T-cell (primary cell): ENCODE measurements at places on chromosomes 6 and 20. TPM values are rescaled to one million over a fixed set of nuclear protein-coding genes. Genes with fewer than 3 reads are reported as not detected.

GRCh38 chr6:139336488-139336887, 38.0 kb downstream of the CITED2 start:
- H3K27ac ChIP-seq = no peak overlapping the region
- H3K36me3 ChIP-seq = no peaks in the 10 kb centered on the region
- H3K4me1 ChIP-seq = no peaks in the 10 kb centered on the region
- no peaks in the 10 kb centered on the region for H3K27me3 ChIP-seq
- no peak overlapping the region for H3K4me3 ChIP-seq
- DNase-seq = no peak

GRCh38 chr6:161641175-161641574, 367.3 kb upstream of the AGPAT4 start:
- no peaks in the 10 kb centered on the region for H3K27me3 ChIP-seq
- H3K4me3 ChIP-seq = no peak overlapping the region
- H3K4me1 ChIP-seq = no peaks in the 10 kb centered on the region
- DNase-seq = no peak
- H3K36me3 ChIP-seq = no peaks in the 10 kb centered on the region

The PPIL6 gene
- 0.07 TPM for total RNA-seq

DNA sequence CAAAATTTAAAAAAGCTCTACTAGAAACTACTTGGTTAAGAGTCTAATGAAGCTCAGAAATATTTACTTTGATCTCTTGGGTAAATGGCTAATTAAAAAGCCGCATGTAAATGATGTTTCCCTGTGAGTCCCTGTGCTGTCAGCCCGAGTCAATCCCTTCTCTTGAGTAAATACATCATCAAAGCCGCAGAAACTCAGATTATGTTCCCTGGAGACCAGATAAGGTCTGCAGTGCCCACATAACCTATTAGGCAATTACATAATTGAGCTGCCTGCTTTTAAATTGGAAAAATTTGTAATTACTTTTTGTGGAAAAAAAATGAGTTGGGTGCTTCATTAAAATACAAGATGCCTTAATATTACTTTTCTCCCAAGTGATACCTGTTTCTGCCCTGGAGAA, 83.1 kb downstream of the KIZ start:
- H3K4me3 ChIP-seq = no peak overlapping the region
- no peaks in the 10 kb centered on the region for H3K27me3 ChIP-seq
- H3K27ac ChIP-seq = no peak overlapping the region
- H3K4me1 ChIP-seq = no peaks in the 10 kb centered on the region
- DNase-seq = no peak

GRCh38 chr6:121347484-121347883, 13.2 kb upstream of the TBC1D32 start:
- DNase-seq = no peak
- H3K4me1 ChIP-seq = no peaks in the 10 kb centered on the region
- H3K36me3 ChIP-seq = no peaks in the 10 kb centered on the region
- H3K27me3 ChIP-seq = no peaks in the 10 kb centered on the region
- no peak overlapping the region for H3K27ac ChIP-seq

The CST2 gene
- total RNA-seq = not detected

The PSORS1C2 gene
- not detected for total RNA-seq

The MUC21 gene
- total RNA-seq = not detected

The FAM209B gene
- 2.9 TPM for total RNA-seq

DNA sequence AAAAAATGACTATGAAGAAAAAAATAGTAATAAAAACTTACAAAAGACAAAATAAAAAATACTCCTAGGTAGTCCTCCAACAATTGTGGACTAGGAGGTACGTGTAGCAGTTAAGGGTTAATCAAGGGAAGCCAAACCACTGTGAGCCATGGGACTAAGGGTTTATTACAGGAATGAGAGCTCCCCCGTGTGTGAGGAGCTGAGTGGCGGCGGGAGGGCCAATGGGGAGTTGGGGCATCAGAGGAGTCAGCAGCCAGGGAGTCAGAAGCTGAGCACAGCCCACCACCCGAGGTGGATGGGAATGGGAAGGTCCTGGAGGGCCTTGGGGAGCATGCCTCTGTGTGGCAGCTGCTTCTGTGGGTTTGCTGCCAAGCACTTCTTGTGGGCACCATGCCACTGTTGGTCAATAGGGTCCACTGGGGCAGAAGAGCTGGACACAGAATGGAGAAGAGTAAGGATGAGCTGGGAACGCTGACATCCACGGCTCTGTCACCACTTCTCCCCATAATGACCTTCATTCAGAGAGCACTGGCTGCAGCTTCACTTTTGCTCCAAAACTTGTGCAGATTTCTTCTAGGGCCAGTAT, 373.3 kb downstream of the CDKAL1 start:
- no peak for DNase-seq
- H3K27me3 ChIP-seq = no peaks in the 10 kb centered on the region
- H3K27ac ChIP-seq = no peak overlapping the region
- no peaks in the 10 kb centered on the region for H3K4me1 ChIP-seq

- no peaks in the 10 kb centered on the region for H3K4me1 ChIP-seq
- H3K4me3 ChIP-seq = no peak overlapping the region
- DNase-seq = no peak
- no peak overlapping the region for H3K27ac ChIP-seq
- no peaks in the 10 kb centered on the region for H3K27me3 ChIP-seq
Observed at GRCh38 chr20:11128220-11128718, 454.5 kb upstream of the JAG1 start.

The TRIM15 gene
- total RNA-seq = not detected

DNA sequence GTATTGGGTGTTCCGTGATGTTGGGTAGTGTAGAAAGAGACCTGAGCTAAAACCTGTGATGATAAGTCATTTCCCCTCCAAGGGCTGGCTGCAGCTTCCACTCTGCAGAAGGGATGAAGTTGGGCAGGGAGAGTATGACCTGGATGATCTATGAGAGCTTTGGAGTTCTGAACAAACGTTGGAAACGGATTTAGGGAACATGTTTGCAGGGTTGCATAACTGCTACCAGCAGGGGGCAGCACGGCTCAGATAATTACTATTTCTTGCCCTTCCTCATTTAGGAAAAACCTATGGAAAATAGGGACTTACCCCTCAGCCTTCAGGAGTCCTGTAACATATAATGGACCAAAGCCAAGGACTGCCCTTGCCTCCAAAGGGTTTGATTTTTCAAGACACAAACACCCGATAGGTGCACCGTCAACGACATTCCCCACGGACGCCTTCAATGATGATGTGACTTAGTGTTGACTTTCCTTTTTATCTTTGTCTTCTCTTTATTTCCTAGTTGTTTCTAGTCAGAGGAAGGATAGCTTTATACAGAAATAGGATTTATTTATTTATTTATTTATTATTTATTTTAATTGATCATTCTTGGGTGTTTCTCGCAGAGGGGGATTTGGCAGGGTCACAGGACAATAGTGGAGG, 164.9 kb upstream of the SASH1 start:
- no peaks in the 10 kb centered on the region for H3K36me3 ChIP-seq
- H3K27ac ChIP-seq = no peak overlapping the region
- H3K4me1 ChIP-seq = no peaks in the 10 kb centered on the region
- no peak overlapping the region for H3K4me3 ChIP-seq
- no peaks in the 10 kb centered on the region for H3K27me3 ChIP-seq

The TULP4 gene
- total RNA-seq = 84.9 TPM

- no peaks in the 10 kb centered on the region for H3K4me1 ChIP-seq
- H3K27me3 ChIP-seq = peaks cover 2% of the 10 kb centered on the region
Observed at GRCh38 chr20:16672299-16672698, 57.5 kb upstream of the SNRPB2 start.

- H3K36me3 ChIP-seq = no peaks in the 10 kb centered on the region
- no peak overlapping the region for H3K27ac ChIP-seq
- no peak overlapping the region for H3K4me3 ChIP-seq
Observed at GRCh38 chr6:152086223-152086873, 278.9 kb downstream of the ESR1 start.

GRCh38 chr6:159033160-159034049, 11.4 kb downstream of the TAGAP start:
- peak overlapping the region; percentile 13 for H3K27ac ChIP-seq
- no peak overlapping the region for H3K4me3 ChIP-seq

DNA sequence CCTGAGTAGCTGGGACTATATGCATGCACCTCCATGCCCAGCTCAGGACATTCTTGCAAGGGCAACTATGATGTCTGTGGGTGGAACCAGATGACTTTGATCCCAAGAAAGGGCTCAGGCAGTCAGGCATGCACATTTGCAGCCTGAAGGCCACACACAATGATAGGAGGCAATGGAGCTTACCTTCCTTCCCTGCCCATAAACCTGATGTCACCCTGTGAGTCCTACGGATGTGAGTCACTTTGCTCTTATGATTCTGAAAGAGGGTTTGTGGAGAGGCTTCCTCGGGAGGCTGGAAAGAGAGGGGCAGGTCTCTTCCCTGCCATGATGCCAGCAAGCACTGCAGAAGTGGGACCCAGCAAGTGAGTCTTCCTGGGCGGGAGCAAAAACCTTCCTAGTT, 202.4 kb downstream of the LY86 start:
- no peaks in the 10 kb centered on the region for H3K36me3 ChIP-seq
- H3K27me3 ChIP-seq = no peaks in the 10 kb centered on the region
- H3K4me1 ChIP-seq = peaks cover 11% of the 10 kb centered on the region
- no peak for DNase-seq
- H3K27ac ChIP-seq = no peak overlapping the region

DNA sequence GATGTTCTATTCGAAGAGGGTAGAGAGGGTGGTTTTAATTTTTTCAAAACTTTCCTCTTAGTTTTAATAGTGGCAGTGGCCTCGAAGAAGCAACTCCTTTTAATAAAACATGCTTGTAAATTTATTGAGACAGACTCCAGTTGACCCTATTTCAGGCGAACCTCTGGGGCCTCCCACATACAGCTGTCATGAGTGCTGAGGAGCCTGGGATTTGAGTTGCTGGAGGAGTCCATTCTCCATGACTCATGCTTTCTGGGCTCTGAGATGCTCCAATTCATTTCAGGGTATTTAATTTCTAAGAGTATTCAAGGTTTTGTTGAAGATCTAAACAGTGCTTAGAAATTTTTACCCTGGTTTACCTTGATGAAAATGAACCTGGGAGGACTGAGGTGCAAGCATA, 580.4 kb downstream of the CBLN4 start:
- DNase-seq = no peak
- no peaks in the 10 kb centered on the region for H3K27me3 ChIP-seq
- H3K4me3 ChIP-seq = no peak overlapping the region
- H3K27ac ChIP-seq = no peak overlapping the region

The TINAG gene
- not detected for total RNA-seq

The IYD gene
- total RNA-seq = not detected

The EPHA7 gene
- 0.06 TPM for total RNA-seq

DNA sequence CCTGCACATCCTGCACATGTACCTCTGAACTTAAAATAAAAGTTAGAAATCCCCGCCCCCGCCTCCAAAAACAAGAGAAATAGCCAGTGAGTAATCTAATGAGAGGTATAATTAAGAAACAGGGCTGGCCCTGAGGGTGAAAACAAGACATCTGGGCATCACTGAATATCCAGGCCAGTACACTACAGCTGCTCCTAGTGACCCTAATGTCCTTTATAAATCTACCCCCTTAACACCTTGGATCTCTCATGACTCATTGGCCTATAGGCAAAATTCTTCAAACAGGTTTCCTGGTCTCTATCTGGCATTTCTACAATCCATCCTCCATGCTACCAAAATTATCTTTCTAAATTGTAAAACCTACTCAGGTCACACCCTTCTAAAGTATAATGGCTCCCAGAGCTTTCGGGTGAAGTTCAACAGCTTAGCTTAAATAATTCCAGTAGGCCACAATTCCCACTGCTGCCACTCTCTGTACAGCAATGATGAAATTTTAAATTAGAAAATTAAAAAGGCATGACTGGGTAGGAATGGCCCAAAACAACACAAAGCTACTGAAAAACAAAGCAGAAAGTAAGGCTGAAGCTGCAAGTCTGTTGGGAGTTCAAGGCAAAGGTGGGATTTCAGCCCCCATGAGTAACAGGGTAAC, 260.9 kb downstream of the GMDS start:
- H3K36me3 ChIP-seq = no peaks in the 10 kb centered on the region
- no peaks in the 10 kb centered on the region for H3K4me1 ChIP-seq

- no peaks in the 10 kb centered on the region for H3K36me3 ChIP-seq
- peaks cover 6% of the 10 kb centered on the region for H3K27me3 ChIP-seq
- no peak overlapping the region for H3K4me3 ChIP-seq
- DNase-seq = no peak
- no peak overlapping the region for H3K27ac ChIP-seq
Observed at GRCh38 chr20:37349517-37350491, 3.9 kb downstream of the SRC start.

The SLC22A3 gene
- total RNA-seq = not detected

- H3K27ac ChIP-seq = no peak overlapping the region
- peaks cover 29% of the 10 kb centered on the region for H3K4me1 ChIP-seq
- peaks cover 3% of the 10 kb centered on the region for H3K27me3 ChIP-seq
- no peak for DNase-seq
Observed at GRCh38 chr6:134537146-134537555, 219.2 kb upstream of the SGK1 start.

The HNF4A gene
- not detected for total RNA-seq

The HLA-DMA gene
- total RNA-seq = 27.5 TPM

DNA sequence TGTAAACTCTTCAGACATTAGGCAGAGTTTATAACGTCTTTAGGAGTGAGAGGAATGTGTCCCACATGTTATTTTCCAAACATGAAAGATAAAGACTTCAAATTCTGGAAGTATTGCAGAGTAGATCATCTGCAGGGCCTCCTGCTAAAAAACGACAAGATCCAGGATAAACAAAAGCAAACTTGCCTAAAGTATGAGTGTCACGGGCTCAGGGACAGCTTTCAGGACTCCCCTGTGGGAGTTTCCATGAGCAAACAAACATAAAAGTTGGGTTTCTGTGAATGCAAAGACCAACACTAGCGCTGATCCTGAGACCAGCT, 76.9 kb downstream of the TXNDC5 start:
- no peaks in the 10 kb centered on the region for H3K4me1 ChIP-seq
- H3K4me3 ChIP-seq = no peak overlapping the region
- no peak for DNase-seq
- no peak overlapping the region for H3K27ac ChIP-seq
- no peaks in the 10 kb centered on the region for H3K27me3 ChIP-seq

DNA sequence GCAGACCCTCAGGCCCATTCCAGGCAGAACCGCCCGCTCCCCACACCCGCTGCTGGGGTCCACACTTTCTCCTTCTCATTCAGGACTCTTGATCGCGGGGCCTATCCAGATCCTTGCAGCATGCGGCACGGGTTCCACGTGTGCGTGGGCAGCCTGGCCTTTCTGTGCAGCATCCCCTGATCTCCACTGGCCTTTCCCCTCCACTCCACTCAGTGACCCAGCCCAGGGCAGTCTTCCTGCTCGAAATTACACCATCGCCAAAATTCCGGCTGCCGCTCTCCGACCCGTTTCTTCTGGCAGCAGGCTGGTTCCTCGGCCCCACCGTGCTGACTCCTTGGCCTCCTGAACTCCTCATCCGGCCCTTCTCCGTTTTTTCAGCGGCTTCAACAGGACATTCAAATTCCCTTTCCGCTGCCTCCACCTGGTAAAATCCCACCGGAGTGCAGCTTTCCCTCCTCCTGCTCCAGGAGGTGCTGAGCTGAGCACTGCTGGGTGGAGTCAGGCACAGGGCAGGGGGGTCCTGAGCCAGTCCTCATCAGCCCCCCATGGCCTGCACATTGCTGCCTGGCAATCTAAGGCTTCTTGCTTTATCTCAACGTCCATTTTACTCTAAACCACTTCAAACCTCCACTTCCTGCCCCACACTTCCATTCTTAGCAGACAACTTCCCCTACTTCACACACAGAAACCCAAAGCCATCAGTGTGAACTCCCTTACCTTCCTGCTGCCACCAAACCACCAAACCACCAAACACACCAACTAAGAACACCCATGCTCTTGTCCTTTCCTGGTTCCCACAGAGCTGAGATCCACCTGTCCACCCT, 9.0 kb downstream of the SFT2D1 start:
- peak overlapping the region; percentile 30 for H3K4me3 ChIP-seq
- peaks cover 8% of the 10 kb centered on the region for H3K36me3 ChIP-seq
- peaks cover 54% of the 10 kb centered on the region for H3K4me1 ChIP-seq
- peak overlapping the region; percentile 34 for H3K27ac ChIP-seq
